ENCODE measurements at places on chromosomes 1 and 21. TPM values are rescaled to one million over a fixed set of nuclear protein-coding genes. Genes with fewer than 3 reads are reported as not detected.

GRCh38 chr1:160758521-160758920 is 19.5 kb downstream of the SLAMF7 start:
- DNase-seq: no peak

- no peak for DNase-seq
Observed at GRCh38 chr21:40381111-40381510, 465.8 kb downstream of the DSCAM start.

DNA sequence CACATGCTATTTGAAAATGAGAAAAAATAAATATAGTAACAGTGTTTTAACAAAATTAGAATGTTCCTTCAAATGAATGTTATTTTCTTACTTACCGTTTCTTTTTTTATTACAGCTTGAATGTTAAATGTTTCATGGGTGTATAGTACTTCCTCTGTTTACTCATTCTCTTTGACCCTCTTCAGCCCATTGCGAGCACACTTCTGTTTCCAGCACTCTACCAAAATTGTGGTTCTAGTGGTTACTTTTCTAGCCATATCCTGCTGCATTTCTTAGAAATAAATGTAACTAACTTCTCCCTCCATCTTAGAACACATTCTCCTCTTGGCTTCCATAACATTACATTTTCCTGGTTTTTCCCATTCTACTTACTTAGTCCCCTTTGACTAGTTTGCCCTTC is 190.0 kb upstream of the C1orf105 start:
- DNase-seq: no peak

OPTC gene
- total RNA-seq: not detected

Data from B cell (primary cell).